ENCODE measurements at places on chromosomes 7 and 10.

- DNase-seq = no peak
These were observed 10.7 kb downstream of the CRYGN start for GRCh38 chr7:151429237-151429559.

GRCh38 chr7:90772410-90772809, 176.3 kb downstream of the CDK14 start:
- DNase-seq = no peak

DNA sequence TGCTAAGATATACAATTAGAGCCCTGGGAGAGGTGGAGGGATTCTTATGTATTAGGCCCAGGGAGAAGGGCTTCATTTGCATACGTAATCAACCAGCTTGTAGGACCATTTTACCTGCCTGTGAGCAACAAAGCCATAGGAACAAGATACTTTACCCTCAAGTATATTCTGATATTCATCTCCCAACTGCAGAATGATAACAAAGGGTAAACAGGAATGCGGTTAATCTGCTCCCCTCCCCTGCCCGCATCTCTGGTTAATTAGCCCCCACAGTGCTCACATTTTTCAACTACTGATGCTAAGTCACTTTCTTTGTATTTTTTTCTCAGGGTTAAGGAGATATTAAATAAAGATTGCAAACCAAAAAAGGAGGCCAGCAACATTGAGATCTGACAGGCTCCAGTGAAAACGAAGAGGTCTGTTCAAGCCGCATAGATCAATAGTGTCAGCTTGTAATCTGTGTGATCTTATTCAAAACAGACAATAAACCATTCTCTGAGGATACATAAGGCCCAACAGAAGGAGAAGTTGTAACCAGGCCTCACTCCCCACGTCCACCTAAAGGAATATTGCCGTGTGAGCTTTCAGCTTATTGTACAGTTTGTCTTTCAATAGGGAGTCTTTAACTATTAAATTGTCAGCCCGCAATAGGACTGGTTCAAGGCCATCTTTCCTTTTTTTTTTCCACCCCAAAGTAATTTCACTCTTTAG, 203.4 kb downstream of the RAPGEF5 start:
- DNase-seq = no peak

DNA sequence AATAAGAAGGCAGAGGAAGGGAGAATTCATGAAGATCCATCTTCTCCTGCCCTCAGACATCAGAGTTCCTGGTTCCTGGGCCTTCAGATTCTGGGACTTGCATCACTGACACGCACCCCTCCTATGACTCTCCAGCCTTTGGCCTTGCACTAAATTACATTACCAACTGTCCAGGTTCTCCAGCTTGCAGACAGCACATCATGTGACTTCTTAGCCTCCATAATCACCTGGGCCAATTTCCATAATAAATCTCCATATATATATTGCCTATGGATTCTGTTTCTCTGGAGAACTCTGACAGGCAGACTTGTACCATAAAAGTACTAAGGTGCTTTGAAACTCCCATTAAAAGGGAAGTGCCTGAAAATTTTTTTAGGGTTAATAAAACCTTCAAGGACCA, 23.2 kb downstream of the RSU1 start:
- DNase-seq = no peak

GRCh38 chr10:36516281-36516680, 609.1 kb upstream of the ANKRD30A start:
- no peak for DNase-seq

- DNase-seq = no peak
These were observed 5.8 kb upstream of the NCOA4 start for GRCh38 chr10:46035923-46036849.

All from BJ (cell line).